T-helper 2 cell (primary cell): ENCODE measurements at places on chromosomes 5 and 9.

DNA sequence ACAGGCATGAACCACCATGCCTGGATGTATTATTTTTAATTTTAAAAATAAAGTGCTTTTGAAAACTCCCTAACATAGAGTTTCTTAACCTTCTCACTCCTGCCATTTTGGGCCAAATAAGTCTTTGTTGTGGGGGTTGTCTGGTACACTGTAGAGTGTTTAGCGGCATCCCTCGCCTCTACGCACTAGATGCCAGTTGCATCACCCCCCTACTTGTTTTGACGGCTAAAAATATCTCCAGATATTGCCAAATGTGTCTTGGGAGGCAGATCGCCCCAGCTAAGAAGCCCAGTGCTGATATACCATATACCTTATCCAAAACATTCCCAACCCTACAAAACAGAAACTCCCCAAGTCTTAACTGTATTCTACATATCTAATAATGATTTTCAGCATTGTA, 54.6 kb downstream of the SCAI start:
- DNase-seq, result no peak

DNA sequence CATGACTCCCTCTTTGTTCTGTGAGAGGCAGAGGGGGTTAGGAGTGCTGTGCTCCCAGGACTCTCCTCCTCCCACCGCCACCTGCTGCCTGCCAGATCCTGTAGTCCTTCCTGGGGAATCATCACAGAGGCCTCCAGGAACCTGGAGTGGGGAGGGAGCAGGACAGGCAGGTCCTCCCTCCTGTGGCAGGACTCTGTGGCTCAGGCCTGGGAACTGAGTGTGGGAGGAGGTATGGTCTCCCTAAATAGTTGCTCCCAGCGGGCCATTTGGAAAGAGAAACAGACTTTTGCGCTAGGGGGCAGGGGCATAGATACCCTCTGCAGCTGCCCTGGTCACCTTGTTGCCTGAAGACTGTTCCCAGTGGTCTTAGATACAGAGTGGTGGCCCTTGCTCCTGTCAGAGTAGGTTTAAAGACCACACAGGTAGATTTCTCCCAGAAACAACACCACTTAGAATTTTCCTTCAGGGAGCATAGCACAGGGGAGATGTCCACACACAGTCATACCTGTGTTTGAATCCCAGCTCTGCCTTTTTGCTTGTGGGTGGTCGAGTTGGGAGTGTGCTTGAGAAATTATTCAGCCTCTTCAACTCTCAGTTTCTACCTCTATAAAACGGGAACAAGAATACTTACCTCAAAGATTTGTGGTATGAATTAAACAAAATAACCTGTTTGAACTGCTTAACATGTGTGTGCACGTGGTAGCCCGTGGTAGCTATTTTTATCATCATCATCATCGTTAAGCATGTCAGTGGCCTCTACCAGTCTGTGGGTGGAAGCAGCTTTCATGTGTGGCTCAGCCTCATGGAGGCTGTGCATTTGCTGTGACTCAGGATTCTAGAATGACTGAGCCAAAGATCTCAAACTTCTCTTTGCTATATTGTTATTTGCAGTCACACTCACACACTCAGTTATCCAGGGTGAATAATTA, 55.8 kb downstream of the SLC22A5 start:
- DNase-seq, result peak; percentile 69

- DNase-seq, result no peak
Measured at GRCh38 chr9:33517373-33517772, 6.7 kb upstream of the ANKRD18B start.

- no peak for DNase-seq
Measured at GRCh38 chr9:121735793-121736770, 84.6 kb downstream of the DAB2IP start.

- DNase-seq, result no peak
Measured at GRCh38 chr5:78058625-78059024, 235.9 kb downstream of the AP3B1 start.

- DNase-seq, result no peak
Measured at GRCh38 chr9:13071921-13072320, 207.6 kb downstream of the MPDZ start.
